Peyer's patch (tissue), 4 donors: ENCODE measurements at places on chromosomes 4 and X. TPM values are rescaled to one million over a fixed set of nuclear protein-coding genes. Genes with fewer than 3 reads are reported as not detected.

Gene KCNE5
- total RNA-seq = not detected

Gene MAGEC2
- total RNA-seq = not detected

Gene NSG1
- 2.0 TPM for total RNA-seq

GRCh38 chr4:2393353-2394270 lies 24.8 kb downstream of the ZFYVE28 start:
- peaks cover 12% of the 10 kb centered on the region for H3K4me1 ChIP-seq
- no peaks in the 10 kb centered on the region for H3K36me3 ChIP-seq
- no peak for DNase-seq
- no peaks in the 10 kb centered on the region for H3K27me3 ChIP-seq

DNA sequence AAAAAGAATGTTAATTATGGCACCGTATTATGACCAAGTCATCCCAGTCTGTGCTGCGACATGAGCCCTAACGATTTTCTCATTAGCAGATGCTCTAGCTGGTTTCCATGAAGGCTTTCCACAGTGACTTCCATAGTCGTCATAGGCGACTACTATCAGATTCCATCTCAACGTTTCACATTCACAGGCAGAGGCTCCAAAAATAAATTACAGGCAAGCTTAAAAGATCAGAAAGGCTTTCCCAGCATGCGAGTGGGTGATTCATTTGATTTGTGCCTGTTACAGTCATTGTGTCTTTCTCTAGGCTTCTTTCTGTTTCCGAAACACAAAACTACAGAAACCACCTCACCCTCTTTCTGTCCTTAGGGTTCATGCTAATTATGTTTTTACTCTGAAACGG lies 43.2 kb downstream of the PALLD start:
- DNase-seq = no peak
- no peak overlapping the region for H3K4me3 ChIP-seq
- H3K36me3 ChIP-seq = no peaks in the 10 kb centered on the region
- no peak overlapping the region for H3K27ac ChIP-seq

DNA sequence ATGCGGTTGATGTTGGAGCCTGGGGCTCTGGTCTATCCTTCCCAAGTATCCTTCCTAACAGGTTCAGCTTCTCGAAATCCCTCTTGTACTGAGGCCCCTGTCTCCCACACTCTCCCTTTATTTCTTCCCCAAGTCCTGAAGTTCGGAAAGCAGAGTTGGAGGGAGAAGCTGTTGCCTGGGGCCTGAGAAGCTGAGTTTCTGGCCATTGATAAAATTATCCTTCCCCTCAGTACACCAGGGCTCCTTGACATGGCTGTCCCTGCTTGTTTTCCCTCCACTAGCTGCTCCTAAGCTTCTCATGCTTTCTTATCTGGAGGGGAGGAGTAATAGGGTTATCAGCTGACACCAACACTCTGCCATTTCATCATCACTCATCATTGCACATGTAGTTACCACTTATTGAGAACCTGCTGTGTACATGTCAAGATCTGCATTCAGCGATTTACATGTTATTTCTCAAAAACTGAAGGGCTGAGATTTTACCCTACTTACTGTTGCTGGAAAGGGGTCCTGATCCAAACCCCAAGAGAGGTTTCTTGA lies 58.0 kb downstream of the FUNDC1 start:
- H3K27ac ChIP-seq = no peak overlapping the region
- H3K4me1 ChIP-seq = no peaks in the 10 kb centered on the region
- H3K4me3 ChIP-seq = no peak overlapping the region
- H3K36me3 ChIP-seq = no peaks in the 10 kb centered on the region
- DNase-seq = no peak

- H3K27me3 ChIP-seq = no peaks in the 10 kb centered on the region
- H3K27ac ChIP-seq = no peak overlapping the region
- no peaks in the 10 kb centered on the region for H3K36me3 ChIP-seq
- DNase-seq = no peak
These were observed 57.0 kb upstream of the MSN start for GRCh38 chrX:65610481-65610880.

GRCh38 chr4:86569103-86569870 lies 24.8 kb upstream of the PTPN13 start:
- no peaks in the 10 kb centered on the region for H3K36me3 ChIP-seq
- no peak overlapping the region for H3K4me3 ChIP-seq
- H3K4me1 ChIP-seq = no peaks in the 10 kb centered on the region
- H3K27me3 ChIP-seq = no peaks in the 10 kb centered on the region
- no peak for DNase-seq

- H3K4me1 ChIP-seq = no peaks in the 10 kb centered on the region
- H3K27ac ChIP-seq = no peak overlapping the region
- no peaks in the 10 kb centered on the region for H3K27me3 ChIP-seq
- no peaks in the 10 kb centered on the region for H3K36me3 ChIP-seq
- H3K4me3 ChIP-seq = no peak overlapping the region
These were observed 209.8 kb upstream of the NR3C2 start for GRCh38 chr4:148651991-148652390.

GRCh38 chr4:158786121-158786601 lies 17.3 kb downstream of the FNIP2 start:
- no peak for DNase-seq
- H3K36me3 ChIP-seq = no peaks in the 10 kb centered on the region
- H3K27ac ChIP-seq = no peak overlapping the region
- no peaks in the 10 kb centered on the region for H3K27me3 ChIP-seq
- H3K4me1 ChIP-seq = peaks cover 49% of the 10 kb centered on the region
- H3K4me3 ChIP-seq = no peak overlapping the region

DNA sequence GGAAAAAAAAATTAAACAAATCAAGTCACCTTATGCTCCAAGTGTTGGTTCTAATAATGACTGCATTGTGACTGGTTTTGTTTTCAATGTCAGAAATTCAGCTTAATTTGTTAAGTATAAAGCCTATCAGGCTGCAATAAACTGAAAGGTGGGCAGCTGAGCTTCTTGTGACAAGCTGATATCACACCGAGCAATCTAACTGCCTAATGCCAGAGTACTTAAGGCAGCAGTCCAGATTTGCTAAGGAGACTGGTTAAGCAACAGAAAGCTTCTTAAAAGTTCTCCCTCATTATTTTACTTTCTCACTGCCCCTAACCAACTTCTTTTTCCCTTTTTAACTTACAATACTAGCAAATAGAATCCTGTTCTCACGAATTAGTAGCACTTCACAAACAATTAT lies 201.0 kb downstream of the MAB21L2 start:
- H3K4me1 ChIP-seq = no peaks in the 10 kb centered on the region
- H3K27me3 ChIP-seq = no peaks in the 10 kb centered on the region
- no peak for DNase-seq
- no peak overlapping the region for H3K27ac ChIP-seq
- no peak overlapping the region for H3K4me3 ChIP-seq

GRCh38 chrX:8927066-8927635 lies 106.8 kb downstream of the FAM9B start:
- DNase-seq = no peak
- no peaks in the 10 kb centered on the region for H3K4me1 ChIP-seq
- H3K4me3 ChIP-seq = no peak overlapping the region
- no peaks in the 10 kb centered on the region for H3K36me3 ChIP-seq
- H3K27me3 ChIP-seq = no peaks in the 10 kb centered on the region
